ENCODE measurements at places on chromosomes 3 and 15.

GRCh38 chr3:80232760-80233159 lies 465.0 kb upstream of the ROBO1 start:
- H3K4me1 ChIP-seq = no peaks in the 10 kb centered on the region
- H3K4me3 ChIP-seq = no peak overlapping the region
- no peak overlapping the region for H3K27ac ChIP-seq
- no peaks in the 10 kb centered on the region for H3K27me3 ChIP-seq
- no peaks in the 10 kb centered on the region for H3K36me3 ChIP-seq
- DNase-seq = no peak

DNA sequence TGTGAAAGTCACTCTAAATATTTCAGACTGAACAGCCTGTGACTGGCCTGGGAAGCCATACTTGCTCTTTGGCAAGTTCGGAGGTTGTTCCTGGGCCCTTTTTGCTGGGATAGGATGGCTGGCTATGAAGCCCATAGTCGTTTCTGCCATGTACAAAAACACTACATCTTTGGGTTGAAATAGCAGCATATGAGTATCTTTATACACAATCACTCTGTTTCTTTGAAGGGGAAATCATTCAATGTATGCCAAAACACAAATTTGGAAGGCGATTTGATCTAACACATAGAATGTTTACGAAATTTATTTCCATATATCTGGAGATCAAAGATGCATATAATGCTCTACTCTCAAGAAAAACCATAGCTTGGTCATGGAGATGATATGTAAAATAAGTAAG lies 192.9 kb downstream of the SQOR start:
- no peak for DNase-seq
- no peak overlapping the region for H3K27ac ChIP-seq
- no peaks in the 10 kb centered on the region for H3K36me3 ChIP-seq
- no peaks in the 10 kb centered on the region for H3K27me3 ChIP-seq

DNA sequence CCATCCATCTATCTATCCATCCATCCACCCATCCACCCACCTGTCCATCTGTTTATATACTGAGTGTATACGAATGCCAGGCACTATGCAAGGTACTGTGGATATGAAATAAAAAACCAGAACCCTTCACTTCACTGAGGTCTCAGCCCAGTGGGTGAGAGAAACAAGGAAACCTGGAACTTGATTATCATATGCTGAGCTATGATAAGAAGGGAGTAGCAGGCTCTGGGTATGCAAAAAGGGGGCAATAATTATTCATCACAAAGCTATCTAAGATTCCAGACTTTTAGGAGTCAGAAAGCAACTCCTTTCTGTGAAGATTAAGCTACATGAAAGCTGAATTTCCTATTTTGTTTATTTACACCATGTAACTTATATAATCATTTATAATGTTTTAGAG lies 327.7 kb upstream of the IL12A start:
- H3K4me1 ChIP-seq = no peaks in the 10 kb centered on the region
- H3K36me3 ChIP-seq = no peaks in the 10 kb centered on the region
- DNase-seq = no peak
- no peak overlapping the region for H3K4me3 ChIP-seq
- H3K27ac ChIP-seq = no peak overlapping the region

DNA sequence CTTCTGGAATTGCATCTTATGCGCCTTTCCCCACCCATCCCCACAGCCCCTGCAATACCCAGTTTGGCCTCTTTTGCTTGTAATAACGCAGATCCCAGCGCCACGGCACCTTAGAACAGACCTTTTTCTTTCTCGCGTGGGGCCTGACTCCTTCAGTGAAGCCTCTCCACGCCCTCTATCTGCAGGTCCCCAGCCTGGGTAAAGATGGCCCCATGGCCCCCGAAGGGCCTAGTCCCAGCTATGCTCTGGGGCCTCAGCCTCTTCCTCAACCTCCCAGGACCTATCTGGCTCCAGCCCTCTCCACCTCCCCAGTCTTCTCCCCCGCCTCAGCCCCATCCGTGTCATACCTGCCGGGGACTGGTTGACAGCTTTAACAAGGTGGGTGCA lies 594 bp downstream of the CRELD1 start:
- H3K27ac ChIP-seq = no peak overlapping the region
- no peak for DNase-seq
- peaks cover 11% of the 10 kb centered on the region for H3K36me3 ChIP-seq
- H3K4me3 ChIP-seq = peak overlapping the region; percentile 13
- peaks cover 12% of the 10 kb centered on the region for H3K4me1 ChIP-seq
- no peaks in the 10 kb centered on the region for H3K27me3 ChIP-seq

DNA sequence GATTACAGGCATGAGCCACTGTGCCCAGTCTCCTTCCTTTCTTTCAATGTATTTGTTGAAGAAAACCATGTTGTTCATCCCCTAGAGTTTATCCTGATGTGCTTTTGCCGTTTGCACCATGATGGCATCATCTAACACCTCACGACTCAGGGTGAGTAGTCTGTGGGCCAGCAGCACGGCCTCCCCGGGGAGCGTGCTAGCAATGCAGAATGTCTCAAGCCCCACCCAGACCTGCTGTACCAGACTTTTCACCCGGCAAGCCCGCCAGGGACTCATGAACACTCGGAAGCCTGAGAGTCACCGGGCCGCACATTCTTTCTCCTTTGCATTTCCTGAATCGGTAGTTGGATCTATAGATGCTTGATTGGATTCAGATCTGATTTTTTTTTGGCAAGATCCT lies 64.6 kb downstream of the RPN1 start:
- H3K36me3 ChIP-seq = no peaks in the 10 kb centered on the region
- H3K27ac ChIP-seq = no peak overlapping the region
- H3K4me1 ChIP-seq = no peaks in the 10 kb centered on the region
- H3K4me3 ChIP-seq = no peak overlapping the region
- no peaks in the 10 kb centered on the region for H3K27me3 ChIP-seq

DNA sequence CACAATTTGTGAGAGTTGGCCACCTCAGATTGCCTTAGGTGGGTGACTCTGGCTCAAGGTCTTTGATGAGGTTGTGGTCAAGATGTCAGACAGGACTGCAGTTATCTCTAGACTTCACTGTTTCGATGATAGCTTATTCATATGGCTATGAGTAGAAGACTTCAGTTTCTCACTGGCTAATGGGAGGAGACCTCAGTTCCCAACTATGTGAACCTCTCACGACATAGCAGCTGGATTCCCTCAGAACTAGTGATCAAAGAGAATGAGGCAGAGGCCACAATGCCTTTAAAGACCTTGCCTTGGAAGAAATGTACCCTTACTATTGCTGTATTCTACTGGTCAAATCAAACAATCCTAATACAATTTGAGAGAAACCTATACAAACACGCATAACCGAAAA lies 607.5 kb upstream of the ROBO2 start:
- no peak for DNase-seq
- no peak overlapping the region for H3K4me3 ChIP-seq
- no peak overlapping the region for H3K27ac ChIP-seq

GRCh38 chr3:79005084-79005483 lies 762.7 kb downstream of the ROBO1 start:
- no peaks in the 10 kb centered on the region for H3K27me3 ChIP-seq
- no peak overlapping the region for H3K4me3 ChIP-seq
- H3K4me1 ChIP-seq = peaks cover 5% of the 10 kb centered on the region

- DNase-seq = no peak
- no peak overlapping the region for H3K27ac ChIP-seq
- no peaks in the 10 kb centered on the region for H3K27me3 ChIP-seq
- peaks cover 2% of the 10 kb centered on the region for H3K4me1 ChIP-seq
- no peak overlapping the region for H3K4me3 ChIP-seq
- peaks cover 6% of the 10 kb centered on the region for H3K36me3 ChIP-seq
These were observed 19.2 kb downstream of the LARS2 start for GRCh38 chr3:45407600-45407999.

GRCh38 chr3:42733501-42734262 lies 31.1 kb upstream of the HHATL start:
- DNase-seq = peak; percentile 34
- H3K4me1 ChIP-seq = peaks cover 3% of the 10 kb centered on the region
- peaks cover under 1% of the 10 kb centered on the region for H3K27me3 ChIP-seq
- H3K4me3 ChIP-seq = no peak overlapping the region
- H3K36me3 ChIP-seq = no peaks in the 10 kb centered on the region
- no peak overlapping the region for H3K27ac ChIP-seq

- DNase-seq = no peak
- no peaks in the 10 kb centered on the region for H3K27me3 ChIP-seq
- no peaks in the 10 kb centered on the region for H3K36me3 ChIP-seq
- no peak overlapping the region for H3K4me3 ChIP-seq
- H3K4me1 ChIP-seq = no peaks in the 10 kb centered on the region
These were observed 271.0 kb upstream of the CBLB start for GRCh38 chr3:106139826-106140225.

GRCh38 chr15:42329992-42330391 lies 29.3 kb upstream of the CAPN3 start:
- no peaks in the 10 kb centered on the region for H3K36me3 ChIP-seq
- H3K27ac ChIP-seq = no peak overlapping the region
- H3K4me1 ChIP-seq = no peaks in the 10 kb centered on the region
- DNase-seq = no peak
- no peak overlapping the region for H3K4me3 ChIP-seq
- H3K27me3 ChIP-seq = no peaks in the 10 kb centered on the region

DNA sequence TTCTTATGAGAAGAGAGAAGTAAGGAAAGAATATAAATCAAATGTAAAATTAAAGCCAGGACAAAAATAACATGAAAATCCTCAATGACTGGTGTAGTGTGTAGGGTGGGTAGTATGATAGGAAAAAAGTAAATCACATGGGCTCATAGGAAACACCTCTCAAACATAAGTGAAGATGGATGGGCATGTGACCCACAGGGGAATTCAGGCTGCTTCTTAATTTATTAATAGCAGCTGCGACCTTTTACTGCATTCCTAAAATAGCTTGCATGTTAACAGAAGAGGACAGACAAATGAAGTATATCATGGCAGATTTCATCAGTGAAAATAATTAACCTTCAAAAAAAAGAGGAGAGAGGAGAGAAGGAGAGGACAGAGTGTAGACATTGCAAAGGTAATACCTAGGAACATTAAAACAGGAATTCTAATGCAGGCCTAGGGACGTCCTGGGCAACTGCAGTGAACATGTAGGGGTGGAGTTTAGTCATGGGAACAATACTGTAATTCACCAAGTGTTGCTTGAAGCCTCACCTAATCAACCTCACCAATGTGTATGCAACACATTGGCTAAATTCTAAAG lies 132.9 kb downstream of the KCNMB2 start:
- H3K4me3 ChIP-seq = no peak overlapping the region
- H3K27ac ChIP-seq = no peak overlapping the region
- DNase-seq = no peak
- no peaks in the 10 kb centered on the region for H3K36me3 ChIP-seq

DNA sequence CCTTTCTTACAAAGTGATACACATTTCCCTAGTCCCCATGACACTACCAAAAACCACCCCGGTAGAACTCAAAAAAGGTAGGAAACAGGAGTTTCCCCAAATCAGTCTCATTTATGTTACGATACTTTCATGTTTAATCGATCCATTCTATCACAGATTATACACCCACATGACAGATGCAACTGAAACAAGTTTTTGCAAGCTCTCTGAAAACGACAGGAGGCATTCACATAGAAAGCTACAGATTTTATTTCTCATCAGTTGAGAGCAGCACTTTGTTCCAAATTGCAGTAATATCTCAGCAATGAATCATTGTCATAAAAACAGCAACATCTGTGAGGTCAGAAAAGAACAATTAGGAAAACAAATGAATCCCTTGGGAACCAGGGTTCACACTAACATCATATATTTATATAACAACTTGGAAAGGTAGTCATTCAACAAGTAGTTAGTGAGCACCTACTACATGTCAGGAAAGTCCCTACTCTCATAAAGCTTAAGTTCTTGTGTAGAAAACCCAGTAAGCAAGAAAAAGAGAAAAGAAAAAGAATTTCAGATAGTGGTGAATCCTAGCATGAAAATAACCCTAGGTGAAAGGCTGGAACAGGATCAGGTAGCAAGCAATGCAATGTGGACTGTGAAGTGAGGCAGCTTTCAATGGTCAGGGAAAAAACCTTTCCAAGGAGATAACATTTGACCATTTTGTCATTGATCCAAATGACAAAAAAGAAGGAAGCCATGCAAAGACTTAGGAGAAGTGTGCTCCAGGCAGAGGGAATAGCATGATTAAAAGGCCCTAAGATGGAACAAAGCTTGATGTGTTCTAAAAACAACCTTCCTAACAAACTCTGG lies 8.3 kb downstream of the PLD1 start:
- no peak for DNase-seq
- no peak overlapping the region for H3K27ac ChIP-seq
- H3K36me3 ChIP-seq = no peaks in the 10 kb centered on the region

DNA sequence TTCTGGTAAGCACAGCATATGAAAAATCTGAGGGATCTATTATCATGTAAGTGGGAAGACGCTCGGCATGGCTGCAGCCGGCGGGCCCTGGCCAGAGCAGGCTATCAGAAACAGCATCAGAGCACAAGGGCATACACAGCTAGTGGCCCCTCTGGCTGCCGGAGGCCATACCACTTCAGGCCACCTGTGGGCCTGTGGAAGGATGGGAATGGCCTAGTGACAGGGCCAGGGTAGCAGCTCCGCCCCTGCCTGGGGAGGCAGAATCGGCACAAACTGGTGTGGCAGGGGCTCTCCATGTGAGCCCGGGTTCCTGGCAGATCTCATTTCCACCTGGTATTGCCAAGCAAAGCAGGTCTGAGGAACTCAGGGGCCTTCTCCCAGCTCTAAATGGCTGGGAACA lies 46.4 kb downstream of the SH3BP5 start:
- peak overlapping the region; percentile 49 for H3K27ac ChIP-seq
- peak; percentile 46 for DNase-seq
- H3K4me1 ChIP-seq = peaks cover 10% of the 10 kb centered on the region
- H3K36me3 ChIP-seq = peaks cover 11% of the 10 kb centered on the region

DNA sequence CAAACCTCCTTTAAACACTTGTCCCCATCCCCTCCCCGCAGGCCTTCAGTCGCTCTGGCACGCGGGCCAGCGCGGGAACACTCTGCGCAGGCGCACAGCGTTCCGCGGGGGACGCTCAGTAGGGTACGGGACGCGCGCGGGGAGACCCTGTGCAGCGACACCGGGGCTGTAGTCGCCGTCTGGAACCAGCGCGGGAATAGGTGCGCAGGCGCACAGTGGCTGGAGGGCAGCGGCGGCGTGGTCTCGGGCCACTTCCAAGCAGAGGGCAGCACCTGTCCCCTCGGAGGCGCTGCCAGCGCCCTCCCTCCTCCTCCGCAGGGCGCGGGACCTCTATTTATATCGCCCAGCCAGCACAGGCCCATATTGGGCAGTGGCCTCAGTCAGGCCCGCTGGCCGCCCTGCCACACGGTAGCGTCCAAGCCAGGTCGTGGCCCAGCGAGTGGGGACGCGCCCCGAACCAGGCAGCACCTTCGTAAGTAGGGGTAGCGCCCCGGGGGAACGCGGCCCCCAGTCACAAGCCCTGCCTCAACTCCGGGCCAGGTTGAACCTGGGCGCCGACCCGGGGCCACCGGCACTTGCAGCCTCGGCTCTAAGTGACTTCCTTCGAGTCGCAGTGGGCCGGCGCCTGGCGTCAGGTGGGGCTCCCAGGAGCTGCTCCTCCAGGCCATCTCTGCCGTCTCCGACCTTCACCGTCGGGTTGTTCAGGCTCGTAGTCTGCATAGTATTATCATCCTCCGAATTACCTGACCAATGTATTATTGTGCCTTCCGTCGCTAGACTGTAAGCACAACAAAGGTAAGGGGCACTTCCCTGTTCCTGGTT lies at the start of gene KBTBD12:
Gene KBTBD12 (plus strand): TSS at position 118 of the 822 bp plus-strand sequence. CDS start 7,830 bp downstream, outside the sequence.
- H3K27me3 ChIP-seq = peaks cover 7% of the 10 kb centered on the region
- no peak for DNase-seq
- no peak within 1 kb of the TSS for H3K27ac ChIP-seq
- H3K4me1 ChIP-seq = peaks cover 2% of the 10 kb centered on the region
- H3K4me3 ChIP-seq = peak within 1 kb of the TSS; percentile 51

All from trophoblast cell (in vitro differentiated cells and primary cell).